ENCODE measurements at places on chromosomes 1 and 21. TPM values are rescaled to one million over a fixed set of nuclear protein-coding genes. Genes with fewer than 3 reads are reported as not detected.

DCDC2B gene
- not detected for total RNA-seq

AGBL4 gene
- total RNA-seq = 0.15 TPM

ASPM gene
- total RNA-seq = 28.2 TPM

LAX1 gene
- not detected for total RNA-seq

TMEM125 gene
- not detected for total RNA-seq

MACO1 gene
- total RNA-seq = 8.9 TPM

PDZK1IP1 gene
- total RNA-seq = not detected

CNTN2 gene
- not detected for total RNA-seq

ELAPOR1 gene
- total RNA-seq = under 0.01 TPM

MMP23B gene
- 10.4 TPM for total RNA-seq

SPATA21 gene
- not detected for total RNA-seq

LCE1D gene
- not detected for total RNA-seq

C1orf53 gene
- 4.4 TPM for total RNA-seq

GIPC2 gene
- 3.0 TPM for total RNA-seq

CYP2J2 gene
- total RNA-seq = 0.50 TPM

OR6K2 gene
- not detected for total RNA-seq

TFF3 gene
- total RNA-seq = not detected

OR6P1 gene
- total RNA-seq = not detected

CFHR1 gene
- total RNA-seq = 0.17 TPM

RGS1 gene
- total RNA-seq = not detected

TRPM2 gene
- total RNA-seq = not detected

C1QA gene
- not detected for total RNA-seq

HSD11B1 gene
- total RNA-seq = 20.5 TPM

ZNF281 gene
- 11.1 TPM for total RNA-seq

BGLAP gene
- total RNA-seq = not detected

LEFTY2 gene
- total RNA-seq = under 0.01 TPM

IL22RA1 gene
- total RNA-seq = not detected

FNDC5 gene
- total RNA-seq = 0.17 TPM

UBL4B gene
- not detected for total RNA-seq

SPRR3 gene
- total RNA-seq = not detected

KCNA2 gene
- not detected for total RNA-seq

ITLN2 gene
- not detected for total RNA-seq

ARF1 gene
- 589 TPM for total RNA-seq

LMO4 gene
- 73.3 TPM for total RNA-seq

RNF223 gene
- not detected for total RNA-seq

CA6 gene
- total RNA-seq = not detected

ATAD3C gene
- total RNA-seq = not detected

RAB3GAP2 gene
- total RNA-seq = 13.1 TPM

MXRA8 gene
- total RNA-seq = 409 TPM

CNIH3 gene
- total RNA-seq = 1.2 TPM

CFHR2 gene
- total RNA-seq = not detected

KLHL12 gene
- total RNA-seq = 22.4 TPM
